Dermis microvascular lymphatic vessel endothelial cell (primary cell): ENCODE measurements at places on chromosomes 16 and 17. TPM values are rescaled to one million over a fixed set of nuclear protein-coding genes. Genes with fewer than 3 reads are reported as not detected.
A peak's percentile ranks its signal among the peaks of the same experiment; 100 is the strongest.

DNA sequence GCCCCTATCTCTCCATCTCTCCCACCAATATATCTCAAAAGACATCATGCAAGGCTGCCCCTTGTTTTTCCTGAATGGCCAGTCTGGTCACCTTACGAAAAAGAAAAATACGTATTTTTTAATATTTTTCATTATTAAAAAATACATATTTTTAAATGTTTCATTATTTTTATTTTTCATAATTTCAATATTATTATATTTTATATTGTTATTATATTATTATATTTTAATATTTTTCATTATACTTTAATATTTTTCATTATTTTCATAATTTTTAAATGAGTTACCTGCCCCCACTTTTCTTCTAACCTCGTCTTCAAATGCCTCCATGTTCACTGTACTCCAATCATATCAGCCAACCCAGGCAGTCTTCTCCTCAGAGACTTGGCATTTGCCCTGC lies 116.0 kb upstream of the ERCC4 start:
- DNase-seq, result no peak

- no peak for DNase-seq
These were observed 95.6 kb downstream of the NPIPB11 start for GRCh38 chr16:29310852-29311314.

GRCh38 chr17:17684906-17685774 lies 3.9 kb downstream of the RAI1 start:
- DNase-seq, result peak; percentile 67

CES3 gene
- total RNA-seq, result not detected in 2 replicates

GRCh38 chr16:48158296-48158695 lies 2.5 kb upstream of the ABCC12 start:
- peak; percentile 11 for DNase-seq

DNA sequence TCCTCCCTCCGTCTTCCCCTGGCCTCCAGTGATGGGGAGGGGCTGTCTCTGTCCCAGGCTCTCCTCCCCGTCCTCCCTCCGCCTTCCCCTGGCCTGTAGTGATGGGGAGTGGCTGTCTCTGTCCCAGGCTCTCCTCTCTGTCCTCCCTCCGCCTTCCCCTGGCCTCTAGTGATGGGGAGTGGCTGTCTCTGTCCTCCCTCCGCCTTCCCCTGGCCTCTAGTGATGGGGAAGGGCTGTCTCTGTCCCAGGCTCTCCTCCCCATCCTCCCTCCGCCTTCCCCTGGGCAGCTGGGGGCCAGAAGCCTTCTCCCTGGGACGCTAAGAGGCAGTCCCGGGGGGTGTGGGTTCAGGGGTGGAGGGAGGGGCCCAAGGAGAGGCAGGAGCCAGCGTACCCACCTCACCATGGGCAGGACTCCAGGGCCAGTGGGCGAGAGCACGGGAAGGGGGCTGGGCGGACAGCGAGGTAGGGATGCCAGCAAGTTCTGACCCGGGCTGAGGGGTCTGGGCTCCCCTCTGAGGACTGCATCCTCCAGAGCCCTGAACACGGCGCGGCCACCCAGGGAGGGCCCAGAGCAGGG lies 14.8 kb downstream of the UTS2R start:
- DNase-seq, result no peak

- DNase-seq, result no peak
These were observed 3.9 kb downstream of the ITGA2B start for GRCh38 chr17:44385287-44386181.

COL1A1 gene
- under 0.01 and 8.1 TPM in 2 replicates for total RNA-seq

- DNase-seq, result no peak
These were observed 1.7 kb downstream of the ORAI3 start for GRCh38 chr16:30950516-30951065.

DNA sequence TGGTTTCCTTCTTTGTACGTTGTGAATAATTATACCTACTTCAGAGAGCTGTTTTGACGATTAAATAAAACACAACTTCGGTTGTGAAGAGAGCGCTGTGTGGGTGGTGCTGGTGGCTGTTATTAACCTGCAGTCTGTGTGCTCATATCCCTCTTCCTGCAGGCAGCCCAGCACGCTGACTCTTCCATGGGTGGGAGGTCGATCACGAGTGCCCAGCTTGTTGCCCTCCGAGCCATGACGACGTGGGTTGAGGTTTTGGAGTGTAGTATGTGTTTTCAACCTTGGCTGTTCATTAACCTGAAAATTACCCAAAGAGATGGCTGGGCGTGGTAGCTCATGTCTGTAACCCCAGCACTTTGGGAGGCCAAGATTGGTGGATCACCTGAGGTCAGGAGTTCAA lies 11.3 kb upstream of the GCSH start:
- no peak for DNase-seq

DNA sequence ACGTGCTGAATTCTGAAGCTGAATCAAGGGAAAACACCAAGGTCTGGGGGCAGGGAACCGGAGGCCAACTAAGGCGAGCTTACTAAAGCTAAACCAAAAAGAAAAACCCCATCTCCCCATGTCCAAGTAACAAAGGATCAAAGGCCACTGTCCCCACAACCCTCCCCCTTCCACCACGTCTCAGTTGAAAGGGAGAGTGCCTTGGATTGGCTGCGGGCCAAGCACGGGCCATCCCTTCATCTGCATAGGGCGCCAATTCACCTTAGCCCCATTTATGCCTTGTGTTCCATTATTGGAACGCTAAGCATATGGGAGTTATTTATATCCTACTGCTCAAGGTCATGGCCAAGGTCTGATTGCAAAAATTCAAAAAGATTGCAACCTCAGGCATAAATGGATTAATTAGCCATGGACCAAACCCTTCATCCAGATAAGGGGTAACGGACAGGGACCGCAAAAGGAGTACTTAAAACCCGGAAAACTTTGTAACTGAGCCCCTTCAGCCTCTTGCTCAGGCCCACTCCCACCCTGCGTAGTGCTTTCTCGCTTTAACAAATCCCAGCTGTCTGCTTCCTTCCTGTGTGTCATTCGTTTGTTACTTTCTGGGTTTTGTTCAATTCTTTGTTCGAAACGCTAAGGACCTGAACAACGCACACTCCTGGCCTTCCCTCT lies 740 bp upstream of the ATP6V0D1 start:
- DNase-seq, result peak; percentile 72

DNA sequence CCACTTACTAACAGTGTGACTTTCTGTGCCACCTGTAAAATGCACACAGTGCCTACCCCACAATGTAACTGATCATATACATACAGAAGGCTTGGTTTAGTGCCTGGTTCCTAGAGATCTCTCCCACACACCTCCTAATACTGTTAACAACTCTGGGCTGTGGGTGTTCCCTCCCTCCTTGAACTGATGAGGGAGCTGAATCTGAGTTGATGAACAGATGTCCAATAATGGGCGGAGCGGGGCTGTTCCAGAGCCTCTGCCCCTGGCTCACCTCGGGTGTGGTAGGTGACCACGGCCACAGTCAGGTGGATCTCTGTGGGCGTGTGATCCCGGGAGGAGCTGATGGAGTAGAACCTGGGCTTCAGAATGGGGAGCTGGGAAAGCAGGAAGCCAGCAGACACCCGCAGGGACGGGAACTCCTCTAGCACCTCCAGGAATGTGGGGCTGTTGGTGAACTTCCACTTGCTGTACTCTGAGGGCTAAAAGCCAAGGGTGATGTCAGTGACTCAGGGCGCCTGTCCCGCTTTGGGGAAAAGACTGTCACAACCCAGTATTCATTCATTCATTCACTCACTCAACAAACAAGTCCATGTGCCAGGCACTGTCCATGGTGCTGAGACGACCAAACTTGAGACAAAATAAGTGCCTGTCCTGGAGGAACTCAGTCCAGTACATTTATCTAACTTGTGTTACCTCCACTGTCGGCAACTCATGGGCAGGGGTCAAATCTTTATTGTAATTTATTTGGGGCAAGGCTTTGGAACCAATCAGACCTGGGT lies 37.6 kb downstream of the NOS2 start:
- DNase-seq, result peak; percentile 10

DNA sequence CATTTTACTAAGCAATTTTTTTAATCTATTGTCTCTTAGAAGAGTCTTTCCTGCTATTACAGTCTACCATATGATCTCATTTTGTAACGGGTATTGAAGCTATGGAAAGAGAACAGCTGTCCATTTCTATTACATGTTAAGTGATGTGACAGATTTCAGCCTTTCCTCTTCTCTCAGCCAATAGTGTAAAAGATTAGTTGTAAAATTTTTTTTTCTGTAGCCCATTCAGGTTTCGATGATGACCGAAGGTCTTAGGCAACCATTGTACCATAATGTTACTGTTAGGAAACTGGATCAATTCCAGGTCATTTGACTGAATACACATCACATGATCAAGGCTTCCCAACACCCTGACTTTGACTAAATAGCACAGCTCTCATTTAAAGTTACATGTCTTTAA lies 147.6 kb upstream of the HLF start:
- DNase-seq, result peak; percentile 75

DNA sequence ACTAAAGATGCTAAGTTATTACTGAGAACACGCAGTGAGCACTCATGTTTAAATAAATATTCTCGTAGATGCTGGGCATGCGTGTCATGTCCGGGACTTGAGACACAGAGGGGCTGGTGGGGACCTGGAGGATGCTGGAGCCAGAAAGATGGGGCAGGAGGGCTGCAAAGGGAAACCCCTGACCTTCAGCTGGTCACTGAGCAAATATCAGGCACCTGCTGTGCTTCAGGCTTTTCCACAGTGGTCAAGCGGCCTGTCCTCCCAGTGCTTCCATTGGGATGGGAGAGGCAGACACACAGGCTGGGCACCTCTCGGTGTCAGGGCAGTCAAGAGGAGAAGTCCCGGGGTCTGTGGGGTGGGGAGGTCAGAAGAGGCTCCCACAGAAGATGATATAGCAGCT lies 211.4 kb downstream of the GSG1L start:
- DNase-seq, result no peak

- DNase-seq, result no peak
These were observed 107.9 kb upstream of the EEF2KMT start for GRCh38 chr16:5205361-5206040.

PLA2G10 gene
- not detected in 2 replicates for total RNA-seq

SOX9 gene
- not detected in 2 replicates for total RNA-seq

TBX21 gene
- total RNA-seq, result not detected in 2 replicates

KLHL10 gene
- under 0.01 and 0.13 TPM in 2 replicates for total RNA-seq

TOP3A gene
- total RNA-seq, result 14.1 and 19.3 TPM in 2 replicates

FSCN2 gene
- total RNA-seq, result 0.26 and 0.76 TPM in 2 replicates

GRCh38 chr16:27239906-27240655 lies 28.5 kb downstream of the NSMCE1 start:
- DNase-seq, result peak; percentile 33

GRCh38 chr17:75319904-75320691 lies 30.9 kb upstream of the SLC25A19 start:
- DNase-seq, result no peak

DNA sequence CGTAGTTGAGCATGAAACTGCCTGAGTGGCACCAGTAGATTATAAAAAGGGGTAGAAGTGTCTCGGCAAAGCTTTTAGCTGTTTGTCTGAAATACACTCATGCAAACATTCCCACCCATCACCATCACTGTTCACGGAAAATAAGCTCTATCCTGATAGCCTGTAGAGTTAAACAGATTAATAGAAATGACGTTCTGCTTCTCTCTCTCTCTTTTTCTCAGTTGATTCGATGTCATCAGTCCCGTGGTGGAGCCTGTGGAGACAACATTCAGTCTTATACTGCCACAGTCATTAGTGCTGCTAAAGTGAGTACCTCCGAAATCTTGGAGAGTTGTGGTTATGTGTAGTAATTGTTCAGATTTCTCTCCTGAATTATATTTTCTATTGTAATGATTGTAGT lies 224.7 kb downstream of the BCAS3 start:
- no peak for DNase-seq

IRX3 gene
- 0.26 and 0.63 TPM in 2 replicates for total RNA-seq

OTOP3 gene
- total RNA-seq, result not detected in 2 replicates

- no peak for DNase-seq
These were observed 81.4 kb upstream of the DYNLRB2 start for GRCh38 chr16:80459331-80459777.

DNA sequence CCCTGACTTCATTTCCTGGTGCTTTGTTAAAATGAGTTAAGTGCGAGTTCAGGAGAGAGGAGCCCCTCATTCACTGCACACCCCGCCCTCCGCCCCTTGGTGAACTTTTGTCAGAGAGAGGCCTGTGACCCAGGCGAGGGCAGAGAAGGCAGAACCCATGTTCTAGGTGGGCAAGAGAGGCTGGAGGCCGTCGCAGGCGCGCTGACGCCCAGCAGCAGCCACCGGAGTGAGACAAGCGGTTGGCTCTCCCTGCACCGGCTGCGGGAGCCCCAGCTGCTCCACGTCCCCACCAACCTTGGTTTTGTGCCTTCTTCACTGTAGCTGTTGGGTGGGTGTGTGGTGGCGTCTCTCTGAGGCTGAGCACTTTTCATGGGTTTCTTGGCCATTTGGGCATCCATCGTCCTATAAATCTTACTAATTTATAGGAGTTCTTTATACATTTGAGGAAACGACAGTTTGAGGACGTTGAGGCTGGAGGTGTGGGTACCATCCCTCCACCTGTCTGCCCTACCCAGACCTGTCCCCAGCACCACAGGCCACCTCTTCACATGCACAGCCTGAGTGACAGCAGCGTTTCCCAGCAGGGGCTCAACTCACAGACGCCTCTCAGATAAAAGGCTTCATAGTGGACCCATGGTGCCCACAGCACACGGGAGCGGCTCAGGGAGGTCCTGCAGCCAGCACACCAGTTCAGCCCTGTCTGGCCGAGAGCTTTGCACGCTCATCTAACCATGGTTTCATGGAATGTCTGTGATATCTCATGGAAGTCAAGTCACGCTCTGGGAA lies 45.2 kb upstream of the CBFA2T3 start:
- no peak for DNase-seq

DNA sequence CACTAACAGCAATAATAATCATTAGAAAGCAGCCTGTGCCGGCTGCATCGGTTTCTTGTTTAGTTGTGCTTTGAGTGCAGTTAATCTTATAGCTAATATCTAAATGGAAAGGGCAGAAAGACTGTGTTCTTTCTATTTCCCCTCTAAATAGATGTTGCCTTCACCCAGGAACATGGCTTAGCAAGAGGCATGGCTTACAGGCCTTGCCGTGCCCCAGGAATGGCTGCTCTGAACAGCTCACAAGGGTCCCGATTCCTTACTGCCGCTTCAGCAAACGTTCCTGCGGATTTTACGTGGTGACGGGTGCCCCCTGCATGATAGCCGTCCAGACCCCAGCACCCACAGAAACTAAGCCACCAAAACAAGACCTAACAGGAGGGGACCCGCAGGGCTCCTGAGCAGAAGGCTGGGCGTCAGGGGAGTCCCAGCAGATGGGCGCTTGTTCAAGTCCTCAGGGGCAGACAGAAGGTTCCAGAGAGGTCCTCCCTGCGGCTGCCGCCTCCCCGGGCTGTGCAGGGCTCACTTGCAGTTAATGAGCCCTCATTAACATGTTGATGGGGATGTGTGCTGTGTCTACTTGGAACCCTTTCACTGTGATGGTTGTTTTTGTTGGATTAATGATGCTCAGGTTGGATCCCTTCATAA lies 52.5 kb upstream of the ENPP7 start:
- no peak for DNase-seq

DNA sequence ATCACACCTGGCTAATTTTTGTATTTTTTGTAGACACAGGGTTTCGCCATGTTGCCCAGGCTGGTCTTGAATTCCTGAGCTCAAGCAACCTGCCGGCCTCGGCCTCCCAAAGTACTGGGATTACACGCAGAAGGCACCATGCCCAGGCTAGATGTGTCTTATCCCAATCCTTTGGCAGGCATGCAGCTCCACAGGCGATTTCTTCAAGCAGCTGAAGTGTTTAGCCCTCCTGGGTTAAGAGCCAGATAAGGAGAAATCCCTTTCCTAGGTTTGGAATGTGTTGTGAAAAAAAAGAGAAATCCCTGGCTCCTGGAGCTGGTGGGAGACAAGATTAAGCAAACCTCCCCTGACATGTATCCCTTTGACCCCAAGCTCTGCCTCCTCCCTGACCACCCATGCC lies 2.1 kb upstream of the NHERF1 start:
- no peak for DNase-seq
